ENCODE measurements at places on chromosomes 2 and 18. TPM values are rescaled to one million over a fixed set of nuclear protein-coding genes. Genes with fewer than 3 reads are reported as not detected.

Gene BCL2
- 98.3 TPM for total RNA-seq

DNA sequence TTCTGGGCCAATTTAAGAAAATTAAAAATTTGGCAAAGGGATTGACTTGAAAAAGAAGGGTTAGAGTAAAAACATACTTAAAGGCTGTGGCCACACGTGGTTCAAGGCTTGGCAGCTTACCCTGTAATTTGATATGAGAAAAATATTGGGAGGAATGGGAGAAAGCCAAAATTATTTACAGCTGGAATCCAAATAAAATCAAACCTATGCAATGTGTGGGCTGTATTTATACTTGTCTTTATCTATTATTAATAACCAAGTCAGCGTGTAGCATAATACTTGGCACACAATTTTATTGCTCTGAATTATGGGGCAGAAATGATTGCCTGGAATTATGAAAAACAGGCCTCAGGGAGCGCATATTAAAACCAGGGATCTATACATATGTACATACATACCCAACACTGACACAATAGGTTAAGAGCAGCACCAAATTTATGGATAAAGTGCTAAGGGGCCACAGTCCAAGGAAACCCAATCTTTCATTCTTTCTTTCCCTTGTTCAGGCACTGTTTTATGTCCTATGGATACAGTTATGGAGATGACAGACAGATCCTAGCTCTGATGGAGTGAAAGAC lies 35.6 kb downstream of the FAM124B start:
- no peak overlapping the region for H3K4me3 ChIP-seq
- no peaks in the 10 kb centered on the region for H3K4me1 ChIP-seq
- H3K27ac ChIP-seq, result no peak overlapping the region
- H3K36me3 ChIP-seq, result no peaks in the 10 kb centered on the region

GRCh38 chr2:75375646-75376582 lies 176.6 kb upstream of the TACR1 start:
- H3K27ac ChIP-seq, result no peak overlapping the region
- H3K4me1 ChIP-seq, result no peaks in the 10 kb centered on the region
- H3K4me3 ChIP-seq, result no peak overlapping the region
- H3K27me3 ChIP-seq, result no peaks in the 10 kb centered on the region
- DNase-seq, result no peak

GRCh38 chr2:40150266-40150665 lies 301.6 kb downstream of the SLC8A1 start:
- H3K36me3 ChIP-seq, result no peaks in the 10 kb centered on the region
- H3K27me3 ChIP-seq, result peaks cover 11% of the 10 kb centered on the region
- no peak overlapping the region for H3K27ac ChIP-seq

GRCh38 chr18:48924630-48925490 lies 25.9 kb downstream of the SMAD7 start:
- H3K4me1 ChIP-seq, result peaks cover 83% of the 10 kb centered on the region
- H3K4me3 ChIP-seq, result peak overlapping the region; percentile 86
- H3K27me3 ChIP-seq, result no peaks in the 10 kb centered on the region
- no peak for DNase-seq
- peak overlapping the region; percentile 98 for H3K27ac ChIP-seq
- H3K36me3 ChIP-seq, result peaks cover 2% of the 10 kb centered on the region

Gene VWC2L
- total RNA-seq, result not detected

- H3K4me1 ChIP-seq, result no peaks in the 10 kb centered on the region
- no peaks in the 10 kb centered on the region for H3K27me3 ChIP-seq
- DNase-seq, result no peak
- H3K4me3 ChIP-seq, result no peak overlapping the region
- H3K27ac ChIP-seq, result no peak overlapping the region
- no peaks in the 10 kb centered on the region for H3K36me3 ChIP-seq
These were observed 218.1 kb downstream of the ZNF521 start for GRCh38 chr18:25133879-25134278.

Gene CIB4
- not detected for total RNA-seq

GRCh38 chr2:221264318-221264717 lies 307.8 kb downstream of the EPHA4 start:
- H3K36me3 ChIP-seq, result no peaks in the 10 kb centered on the region
- H3K4me3 ChIP-seq, result no peak overlapping the region
- H3K27me3 ChIP-seq, result peaks cover 4% of the 10 kb centered on the region
- no peak for DNase-seq

DNA sequence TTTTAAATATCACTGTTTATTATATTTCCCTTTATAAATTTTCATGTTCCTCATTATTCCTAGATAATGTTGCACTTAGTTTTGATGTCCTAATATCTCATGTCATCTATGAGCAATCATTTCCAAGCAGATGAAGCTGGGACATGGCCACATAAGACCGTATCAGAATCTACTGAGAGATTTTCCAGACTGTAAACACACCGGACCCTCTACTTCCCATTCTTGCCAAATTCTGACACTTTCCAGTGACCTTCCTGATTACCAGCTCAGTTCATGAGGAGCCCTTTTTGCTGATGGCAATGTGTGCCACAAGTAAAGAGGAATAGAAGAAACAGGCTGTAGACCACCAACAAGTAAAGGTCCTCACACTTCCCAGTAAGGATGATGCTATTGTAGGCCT lies 20.3 kb upstream of the PDE1A start:
- no peak for DNase-seq
- no peaks in the 10 kb centered on the region for H3K4me1 ChIP-seq
- no peaks in the 10 kb centered on the region for H3K36me3 ChIP-seq
- no peak overlapping the region for H3K4me3 ChIP-seq

Gene DNAH6
- 1.5 TPM for total RNA-seq

DNA sequence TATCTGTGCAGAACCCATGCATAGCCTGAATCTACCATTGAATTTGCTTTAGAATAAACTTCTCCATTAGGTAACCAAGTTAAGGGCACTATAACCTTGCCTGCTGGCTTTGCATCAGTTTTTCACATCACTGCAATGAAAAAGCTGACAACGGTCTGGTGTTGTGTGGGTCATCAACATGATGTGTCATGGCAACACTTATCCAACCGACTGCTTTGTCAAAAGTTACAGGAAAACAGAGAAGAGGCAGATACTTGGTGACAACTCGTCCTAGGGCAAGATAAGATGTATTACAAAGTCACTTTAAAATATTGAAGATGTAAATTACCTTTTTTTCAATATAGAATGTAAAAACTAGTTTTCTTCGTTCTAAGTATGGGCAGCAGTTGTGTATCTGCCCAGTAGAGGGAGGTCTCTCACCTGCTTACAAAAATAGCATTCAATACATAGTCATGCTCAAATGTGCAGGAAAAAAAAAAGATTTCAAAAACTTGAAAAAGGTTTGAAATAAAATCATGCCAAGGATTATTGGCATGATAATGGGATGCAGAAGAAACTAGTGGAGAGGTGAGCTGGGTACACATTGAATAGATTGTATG lies 96.3 kb downstream of the EVA1A start:
- no peaks in the 10 kb centered on the region for H3K36me3 ChIP-seq
- H3K27ac ChIP-seq, result no peak overlapping the region
- H3K27me3 ChIP-seq, result peaks cover 57% of the 10 kb centered on the region
- H3K4me3 ChIP-seq, result no peak overlapping the region
- H3K4me1 ChIP-seq, result no peaks in the 10 kb centered on the region

Gene TNFAIP6
- not detected for total RNA-seq

GRCh38 chr2:109287413-109287812 lies 158.4 kb downstream of the SH3RF3 start:
- H3K4me3 ChIP-seq, result no peak overlapping the region
- H3K36me3 ChIP-seq, result no peaks in the 10 kb centered on the region
- H3K27ac ChIP-seq, result no peak overlapping the region
- no peak for DNase-seq
- no peaks in the 10 kb centered on the region for H3K4me1 ChIP-seq
- no peaks in the 10 kb centered on the region for H3K27me3 ChIP-seq

Gene CCDC88A
- 13.8 TPM for total RNA-seq

DNA sequence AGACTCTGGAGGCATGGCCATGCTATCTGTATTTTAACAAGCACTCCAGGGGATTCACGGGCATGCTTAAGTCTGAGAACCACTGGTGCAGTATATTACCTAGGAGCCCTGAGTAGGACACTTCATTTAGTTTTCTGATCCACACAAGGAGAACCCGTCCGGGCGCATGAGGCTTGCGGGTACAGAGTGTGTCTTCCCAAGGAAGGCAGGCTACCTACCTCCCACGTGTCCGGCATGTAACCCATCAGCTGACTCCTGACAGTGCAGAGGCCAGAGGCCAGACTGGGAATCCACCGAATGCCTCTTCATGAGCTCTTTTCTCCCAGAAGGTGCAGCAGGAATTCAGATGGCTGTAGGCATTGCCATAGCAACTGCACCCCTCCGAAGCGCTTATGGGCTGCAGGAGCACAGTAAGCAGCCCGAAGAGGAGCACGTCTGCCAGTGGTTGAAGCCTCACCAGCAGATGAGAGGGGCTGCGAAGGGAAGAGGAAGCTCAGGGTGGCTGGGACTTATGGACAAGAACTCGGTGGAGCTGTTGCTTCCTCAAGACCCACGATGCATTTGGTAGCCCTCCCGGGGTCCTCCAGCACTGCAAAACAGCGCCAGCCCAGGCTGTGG lies 33.8 kb upstream of the DNMT3A start:
- no peaks in the 10 kb centered on the region for H3K27me3 ChIP-seq
- peaks cover 42% of the 10 kb centered on the region for H3K4me1 ChIP-seq

Gene DUSP2
- total RNA-seq, result 340 TPM

Gene NR4A2
- 27.5 TPM for total RNA-seq

Gene SPEG
- total RNA-seq, result 4.8 TPM

DNA sequence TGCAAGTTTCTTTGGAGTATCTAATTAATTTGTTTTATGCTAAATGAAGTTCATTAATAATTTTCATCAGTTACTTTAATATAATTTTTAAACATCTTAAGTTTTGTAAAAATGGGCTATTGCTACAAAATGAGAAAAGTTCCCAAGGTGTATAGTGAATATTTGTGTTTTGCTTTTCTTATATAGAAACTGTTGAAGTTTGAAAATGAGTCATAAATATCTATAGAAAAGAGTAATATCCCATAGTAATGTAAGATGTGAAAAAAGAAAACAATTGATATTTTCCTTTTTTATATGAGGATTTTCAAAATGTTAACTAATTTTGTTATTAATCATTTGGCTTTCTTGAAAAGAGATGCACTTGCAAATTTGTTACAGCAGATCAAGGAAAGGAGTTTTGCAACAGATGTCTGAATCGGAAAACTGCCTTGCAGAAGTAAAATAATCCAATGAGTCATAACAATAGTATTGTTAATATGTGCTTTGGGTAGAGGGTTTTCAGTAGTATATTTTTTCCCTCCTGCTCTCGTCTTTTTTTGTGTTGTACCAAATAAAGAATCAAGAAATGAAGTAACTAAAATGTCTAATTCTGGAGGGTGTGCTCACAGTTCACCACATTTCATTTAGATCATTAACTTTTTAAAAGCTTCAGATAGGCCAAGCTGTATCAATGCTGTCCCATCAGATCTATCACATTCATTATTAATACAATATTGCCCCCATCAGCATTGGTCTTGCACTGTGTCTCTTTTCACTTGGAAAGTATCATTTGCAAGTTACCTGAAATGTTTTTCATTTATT lies 15.5 kb downstream of the DUSP19 start:
- no peak overlapping the region for H3K27ac ChIP-seq
- H3K4me1 ChIP-seq, result no peaks in the 10 kb centered on the region
- DNase-seq, result no peak
- H3K4me3 ChIP-seq, result no peak overlapping the region
- no peaks in the 10 kb centered on the region for H3K36me3 ChIP-seq
- no peaks in the 10 kb centered on the region for H3K27me3 ChIP-seq

DNA sequence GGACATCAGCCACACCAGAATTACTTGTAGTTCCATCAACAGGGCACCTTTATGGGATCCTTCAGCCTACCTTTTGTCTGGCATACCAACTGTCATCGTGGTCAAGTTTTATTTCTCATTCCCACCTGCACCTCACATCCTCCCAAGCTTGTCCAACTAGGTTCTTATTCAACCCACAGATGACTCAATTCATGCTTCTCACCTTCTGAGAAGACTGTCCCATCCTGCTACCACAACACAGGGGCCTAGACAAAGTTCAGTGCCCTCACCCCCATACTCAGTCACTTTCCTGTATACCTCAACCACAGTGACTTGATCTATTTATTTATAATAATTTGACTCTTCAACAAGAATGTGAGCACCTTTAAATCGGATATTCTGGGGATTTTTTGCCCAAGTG lies 114.4 kb upstream of the ACVR1C start:
- H3K27ac ChIP-seq, result peak overlapping the region; percentile 18
- H3K4me3 ChIP-seq, result no peak overlapping the region
- H3K36me3 ChIP-seq, result peaks cover 13% of the 10 kb centered on the region
- H3K27me3 ChIP-seq, result no peaks in the 10 kb centered on the region

Gene IL1R1
- total RNA-seq, result 14.3 TPM

GRCh38 chr2:143150287-143150686 lies 21.1 kb downstream of the ARHGAP15 start:
- no peak for DNase-seq
- H3K4me3 ChIP-seq, result peak overlapping the region; percentile 82
- H3K27me3 ChIP-seq, result no peaks in the 10 kb centered on the region
- H3K27ac ChIP-seq, result peak overlapping the region; percentile 83
- H3K4me1 ChIP-seq, result peaks cover 87% of the 10 kb centered on the region

- peaks cover 3% of the 10 kb centered on the region for H3K36me3 ChIP-seq
- DNase-seq, result peak; percentile 74
- H3K4me1 ChIP-seq, result peaks cover 97% of the 10 kb centered on the region
- H3K27me3 ChIP-seq, result no peaks in the 10 kb centered on the region
- H3K27ac ChIP-seq, result peak overlapping the region; percentile 58
- peak overlapping the region; percentile 70 for H3K4me3 ChIP-seq
These were observed 9.7 kb downstream of the ITGA4 start for GRCh38 chr2:181466661-181467576.

Gene ANKRD44
- total RNA-seq, result 114 TPM

DNA sequence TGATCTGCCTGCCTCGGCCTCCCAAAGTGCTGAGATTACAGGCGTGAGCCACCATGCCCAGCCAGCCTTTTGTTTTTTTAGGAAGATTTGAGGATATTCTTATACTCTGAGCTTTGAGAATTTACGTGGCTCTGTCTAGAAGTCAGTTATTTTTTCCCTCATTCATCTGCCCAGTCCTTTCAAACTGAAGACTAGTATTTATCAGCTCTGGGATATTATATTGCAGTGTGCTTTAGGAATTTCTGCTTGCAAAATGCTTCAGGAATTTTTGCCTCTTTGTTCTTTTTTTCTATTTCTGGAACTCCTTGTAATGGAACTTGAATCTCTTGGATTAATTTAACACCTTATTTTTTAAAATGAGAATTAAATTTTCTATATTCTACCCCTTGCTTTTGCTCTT lies 22.6 kb downstream of the ACSL3 start:
- no peak for DNase-seq
- H3K27ac ChIP-seq, result no peak overlapping the region
- peaks cover 22% of the 10 kb centered on the region for H3K4me1 ChIP-seq
- H3K4me3 ChIP-seq, result no peak overlapping the region

GRCh38 chr2:162403884-162404283 lies 60.0 kb downstream of the GCA start:
- H3K4me3 ChIP-seq, result no peak overlapping the region
- DNase-seq, result no peak
- H3K4me1 ChIP-seq, result no peaks in the 10 kb centered on the region
- no peaks in the 10 kb centered on the region for H3K27me3 ChIP-seq

- H3K27me3 ChIP-seq, result no peaks in the 10 kb centered on the region
- DNase-seq, result no peak
- no peak overlapping the region for H3K4me3 ChIP-seq
- H3K36me3 ChIP-seq, result no peaks in the 10 kb centered on the region
- H3K27ac ChIP-seq, result no peak overlapping the region
- H3K4me1 ChIP-seq, result no peaks in the 10 kb centered on the region
These were observed 396.4 kb downstream of the PIK3C3 start for GRCh38 chr18:42351455-42351854.

GRCh38 chr2:179265082-179265510 lies 464 bp upstream of the SESTD1 start:
- peaks cover 3% of the 10 kb centered on the region for H3K36me3 ChIP-seq
- H3K4me3 ChIP-seq, result peak overlapping the region; percentile 50
- peaks cover 26% of the 10 kb centered on the region for H3K27me3 ChIP-seq
- H3K27ac ChIP-seq, result no peak overlapping the region
- H3K4me1 ChIP-seq, result peaks cover 33% of the 10 kb centered on the region
- no peak for DNase-seq

Gene NLRC4
- total RNA-seq, result 0.55 TPM
